ENCODE measurements at places on chromosomes 5 and 9.

DNA sequence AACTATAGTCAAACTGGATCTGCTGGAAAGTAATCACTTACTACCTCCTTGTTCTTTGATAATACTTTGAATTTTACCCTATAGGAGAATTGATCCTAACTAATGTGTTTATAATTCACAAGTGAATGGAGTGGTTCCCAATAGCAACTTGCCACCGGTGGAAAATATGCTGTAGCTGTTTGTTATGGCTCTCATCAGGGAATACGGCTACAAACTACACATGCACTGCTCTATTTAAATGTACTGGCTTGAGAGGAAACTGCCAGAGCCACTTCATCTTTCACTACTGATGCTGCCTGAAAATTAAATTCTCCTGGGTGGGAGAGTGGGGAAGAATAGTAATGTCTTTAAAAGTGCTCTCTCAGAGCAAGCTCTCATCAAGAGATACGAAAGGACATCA, 448.5 kb upstream of the GRAMD2B start:
- DNase-seq: no peak
- peaks cover 12% of the 10 kb centered on the region for H3K4me1 ChIP-seq
- H3K27ac ChIP-seq: no peak overlapping the region

- peak overlapping the region; percentile 24 for H3K4me3 ChIP-seq
- H3K27me3 ChIP-seq: no peaks in the 10 kb centered on the region
- H3K4me1 ChIP-seq: peaks cover 42% of the 10 kb centered on the region
- peak overlapping the region; percentile 92 for H3K27ac ChIP-seq
- H3K36me3 ChIP-seq: peaks cover 5% of the 10 kb centered on the region
- DNase-seq: peak; percentile 50
These were observed 744 bp upstream of the HMGCS1 start for GRCh38 chr5:43313854-43314457.

GRCh38 chr5:143506836-143507552, 103.5 kb upstream of the NR3C1 start:
- no peaks in the 10 kb centered on the region for H3K4me1 ChIP-seq
- no peak overlapping the region for H3K4me3 ChIP-seq
- DNase-seq: no peak
- no peaks in the 10 kb centered on the region for H3K36me3 ChIP-seq
- no peaks in the 10 kb centered on the region for H3K27me3 ChIP-seq

- H3K4me3 ChIP-seq: no peak overlapping the region
- no peaks in the 10 kb centered on the region for H3K4me1 ChIP-seq
- no peaks in the 10 kb centered on the region for H3K36me3 ChIP-seq
- no peaks in the 10 kb centered on the region for H3K27me3 ChIP-seq
- no peak for DNase-seq
- H3K27ac ChIP-seq: no peak overlapping the region
These were observed 93.1 kb upstream of the ACO1 start for GRCh38 chr9:32291370-32291769.
